Neural progenitor cell (in vitro differentiated cells): ENCODE measurements at places on chromosomes 12 and 14. TPM values are rescaled to one million over a fixed set of nuclear protein-coding genes. Genes with fewer than 3 reads are reported as not detected.

DNA sequence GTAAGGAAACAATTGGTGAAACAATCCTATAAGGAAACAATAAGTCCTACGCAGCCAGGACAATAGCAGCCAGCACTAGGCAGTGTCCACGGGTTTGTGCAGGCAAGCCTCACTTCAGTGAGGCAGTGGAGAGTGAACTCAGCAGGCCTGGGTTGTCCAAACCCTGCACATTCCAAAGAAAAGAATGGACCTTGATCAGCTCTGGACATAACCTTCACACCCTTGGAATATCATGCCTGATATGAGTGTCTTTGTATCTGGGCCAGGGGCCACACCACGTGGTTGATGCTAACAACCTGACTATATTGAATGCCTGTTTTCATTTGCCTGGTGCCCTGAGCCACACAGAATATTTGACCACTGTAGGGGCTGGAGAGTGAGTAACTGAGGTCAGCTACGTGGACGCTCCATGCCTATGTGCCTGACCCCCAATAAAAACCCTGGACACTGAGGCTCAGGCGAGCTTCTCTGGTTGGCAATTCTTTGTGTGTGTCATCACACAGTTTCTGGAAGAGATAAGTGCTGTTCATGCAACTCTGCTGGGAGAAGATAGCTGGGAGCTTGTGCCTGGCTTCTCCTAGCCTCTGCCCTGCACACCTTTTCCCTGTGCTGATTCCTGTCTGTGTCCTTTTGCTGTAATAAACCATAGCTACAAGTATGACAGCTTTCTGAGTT, 81.4 kb upstream of the NCOR2 start:
- DNase-seq = no peak

DNA sequence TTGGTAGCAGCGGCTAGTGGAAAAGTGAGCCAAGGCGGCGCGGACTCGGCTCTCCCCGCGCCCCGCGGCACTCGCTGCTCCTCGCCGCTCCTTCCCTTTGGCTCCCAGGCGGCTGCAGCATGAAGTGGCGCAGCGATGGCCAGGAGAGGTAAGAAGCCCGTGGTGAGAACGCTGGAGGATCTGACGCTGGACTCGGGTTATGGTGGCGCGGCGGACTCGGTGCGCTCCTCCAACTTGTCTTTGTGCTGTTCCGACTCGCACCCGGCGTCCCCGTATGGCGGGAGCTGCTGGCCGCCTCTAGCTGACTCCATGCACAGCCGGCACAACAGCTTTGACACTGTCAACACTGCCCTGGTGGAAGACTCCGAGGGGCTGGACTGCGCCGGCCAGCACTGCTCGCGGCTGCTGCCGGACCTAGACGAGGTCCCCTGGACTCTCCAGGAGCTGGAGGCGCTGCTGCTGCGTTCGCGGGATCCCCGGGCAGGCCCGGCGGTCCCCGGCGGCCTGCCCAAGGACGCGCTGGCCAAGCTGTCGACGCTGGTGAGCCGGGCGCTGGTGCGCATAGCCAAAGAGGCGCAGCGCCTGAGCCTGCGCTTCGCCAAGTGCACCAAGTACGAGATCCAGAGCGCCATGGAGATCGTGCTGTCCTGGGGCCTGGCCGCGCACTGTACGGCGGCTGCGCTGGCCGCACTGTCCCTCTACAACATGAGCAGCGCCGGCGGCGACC, 225.6 kb upstream of the CRY1 start:
- peak; percentile 78 for DNase-seq

DNA sequence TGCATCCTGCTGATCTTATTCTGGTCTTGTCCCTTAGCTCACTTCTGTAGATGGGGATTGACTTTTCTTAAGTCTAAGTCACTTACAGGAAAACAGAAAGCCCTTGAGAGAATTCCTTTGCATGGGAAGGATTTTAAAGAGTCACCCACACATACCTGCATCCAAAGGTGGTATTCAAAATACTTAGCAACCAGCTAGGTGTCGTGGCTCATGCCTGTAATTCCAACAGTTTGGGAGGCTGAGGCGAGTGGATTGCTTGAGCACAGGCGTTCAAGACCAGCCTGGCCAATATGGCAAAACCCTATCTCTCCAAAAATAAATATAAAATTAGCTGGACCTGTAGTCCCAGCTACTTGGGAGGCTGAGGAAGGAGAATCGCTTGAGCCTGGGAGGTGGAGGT, 14.2 kb downstream of the FGF6 start:
- DNase-seq = no peak

GRCh38 chr14:77039285-77040058, 11.0 kb upstream of the IRF2BPL start:
- DNase-seq = no peak

- peak; percentile 66 for DNase-seq
Measured at GRCh38 chr12:114406316-114406983, 506 bp upstream of the TBX5 start.

Gene SLC25A47
- not detected in 2 replicates for total RNA-seq
